Heart right ventricle (tissue), 16 donors: ENCODE measurements at places on chromosomes 1 and 21.
A peak's percentile ranks its signal among the peaks of the same experiment; 100 is the strongest.

DNA sequence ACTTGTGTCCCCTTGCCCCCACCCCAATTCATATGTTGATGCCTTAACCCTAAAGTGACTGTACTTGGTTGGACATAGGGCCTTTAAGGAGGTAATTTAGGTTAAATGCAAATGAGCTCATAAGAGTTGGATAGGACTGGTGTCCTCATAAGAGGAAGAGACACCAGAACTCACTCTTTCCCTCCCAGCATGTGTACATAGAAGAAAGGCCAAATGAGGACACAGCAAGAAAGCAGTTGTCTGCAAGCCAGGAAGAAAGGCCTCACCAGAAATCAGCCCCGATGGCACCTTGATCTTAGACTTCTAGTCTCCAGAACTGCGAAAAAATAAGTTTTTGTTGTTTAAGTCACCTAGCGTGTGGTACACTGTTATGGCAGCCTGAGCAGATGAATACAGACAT lies 45.5 kb downstream of the RAB3GAP2 start:
- no peak for DNase-seq

GRCh38 chr1:16172964-16173446 lies 17.1 kb upstream of the EPHA2 start:
- no peak for DNase-seq

DNA sequence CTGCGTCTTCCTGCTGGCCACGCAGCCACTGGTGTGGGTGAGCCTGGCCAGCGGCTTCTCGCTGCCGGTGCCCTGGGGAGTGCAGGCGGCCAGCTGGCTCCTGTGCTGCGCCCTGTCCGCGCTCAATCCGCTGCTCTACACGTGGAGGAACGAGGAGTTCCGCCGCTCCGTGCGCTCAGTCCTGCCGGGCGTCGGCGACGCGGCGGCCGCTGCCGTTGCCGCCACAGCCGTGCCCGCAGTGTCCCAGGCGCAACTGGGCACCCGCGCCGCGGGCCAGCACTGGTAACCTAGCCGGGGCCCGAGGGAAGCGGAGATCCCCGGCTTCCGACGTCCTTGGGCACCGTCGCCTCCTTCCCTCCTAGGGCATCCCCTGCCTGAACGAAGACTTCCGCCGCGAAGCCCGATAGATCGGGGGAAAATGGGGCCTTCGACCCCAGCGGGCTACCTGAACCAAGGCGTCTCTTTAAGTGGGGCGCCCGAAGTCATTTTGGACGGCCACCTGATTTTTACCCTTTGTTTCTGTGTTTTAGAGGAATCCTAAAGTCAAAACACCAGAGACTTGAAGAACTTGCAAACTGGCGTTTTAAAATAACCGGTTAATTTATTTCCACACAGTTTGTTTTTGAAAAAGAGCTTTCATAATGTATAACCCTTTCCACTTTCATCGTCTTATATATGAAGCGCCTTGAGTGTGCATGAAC lies 2.0 kb downstream of the GPR88 start:
- no peak for DNase-seq

GRCh38 chr1:106962591-106962990 lies 93.9 kb upstream of the PRMT6 start:
- DNase-seq, result no peak

- DNase-seq, result no peak
Observed at GRCh38 chr1:244896550-244896949, 32.2 kb upstream of the HNRNPU start.

DNA sequence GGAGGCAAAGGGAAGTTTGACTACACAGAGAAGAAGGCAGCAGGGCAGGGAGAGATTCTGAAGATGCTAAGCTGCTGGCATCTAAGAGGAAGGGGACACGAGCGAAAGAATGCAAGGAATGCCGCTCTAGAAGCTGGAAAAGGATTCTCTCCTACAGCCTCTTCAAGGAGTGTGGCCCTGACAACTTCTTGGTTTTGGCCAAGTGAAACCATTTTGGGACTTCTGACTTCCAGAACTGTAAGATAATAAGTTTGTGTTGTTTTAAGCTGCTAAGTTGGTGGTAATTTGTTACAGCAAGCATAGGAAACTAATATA lies 28.5 kb downstream of the MGST3 start:
- no peak for DNase-seq

- no peak for DNase-seq
Observed at GRCh38 chr1:199399996-199400724, 627.4 kb upstream of the NR5A2 start.

- no peak for DNase-seq
Observed at GRCh38 chr1:96388421-96389310, 332.9 kb upstream of the PTBP2 start.

GRCh38 chr1:154951901-154952657 lies 3.8 kb downstream of the PBXIP1 start:
- no peak for DNase-seq

DNA sequence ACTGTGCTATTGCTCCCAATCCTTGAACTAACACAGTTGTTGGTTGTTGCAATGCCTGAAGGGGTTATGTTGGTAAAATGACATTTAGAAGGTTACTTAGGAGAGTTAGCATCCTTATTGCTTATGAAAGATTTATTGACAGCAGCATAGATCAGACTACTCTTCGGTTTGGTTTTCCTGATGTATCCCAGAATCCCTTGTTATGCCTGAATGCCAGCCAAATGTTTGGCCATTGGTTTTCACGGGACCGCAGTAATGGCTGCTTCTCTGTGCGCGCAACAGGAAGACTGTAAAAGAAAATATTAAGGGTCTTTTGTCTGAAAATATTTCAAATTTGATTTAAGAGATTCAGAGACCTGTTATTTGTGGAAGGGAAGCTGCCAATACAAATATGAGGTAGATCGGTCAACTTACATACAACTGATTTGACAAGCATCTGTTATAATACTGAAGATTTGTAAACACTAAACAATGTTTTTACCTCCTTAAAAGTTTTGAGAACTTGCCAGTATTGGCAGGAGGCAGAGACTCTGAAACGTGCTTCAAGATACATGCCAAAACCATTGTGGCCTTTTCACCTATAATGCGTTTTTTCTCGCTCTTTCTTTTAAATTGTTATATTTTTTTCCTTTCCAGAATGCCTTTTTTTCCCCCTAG lies 8.3 kb downstream of the NFIA start:
- no peak for DNase-seq

DNA sequence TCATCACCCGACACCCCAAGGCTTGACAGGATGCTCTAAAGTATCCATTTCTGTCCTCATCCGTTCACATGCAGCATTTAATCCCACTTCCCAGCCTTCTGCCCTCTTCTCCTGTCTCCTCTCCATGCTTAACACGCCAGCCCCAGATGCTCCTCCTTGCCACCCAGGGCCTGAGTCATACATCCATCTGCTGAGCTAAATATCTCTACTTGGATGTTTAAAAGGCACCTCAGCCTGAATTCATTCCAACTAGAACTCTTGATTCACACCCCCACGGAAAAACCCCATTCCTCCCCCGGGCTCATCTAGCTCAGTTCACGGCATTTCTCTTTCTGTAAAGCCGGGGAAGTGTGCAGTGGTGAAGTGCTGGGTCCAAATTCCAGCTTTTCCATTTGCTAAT lies 27.7 kb downstream of the TEX35 start:
- DNase-seq, result no peak

DNA sequence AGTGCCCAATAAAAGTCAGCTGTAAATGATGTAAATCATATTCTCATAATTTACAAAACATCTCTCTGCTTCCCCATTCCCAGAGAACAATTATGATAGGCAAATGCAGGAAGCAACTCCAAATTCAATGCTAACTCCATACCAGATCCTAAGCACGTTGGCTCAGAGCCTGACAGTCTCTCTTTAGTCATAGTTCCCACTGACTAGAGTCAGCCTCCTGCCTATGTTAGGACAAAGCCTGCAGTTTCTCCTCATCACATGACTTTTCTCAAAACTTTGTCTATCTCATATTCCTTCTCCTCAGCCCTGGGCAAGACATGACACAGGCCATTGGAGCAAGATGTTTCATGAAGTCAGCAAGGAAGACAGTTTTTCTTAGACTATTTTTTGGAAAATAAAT lies 101.5 kb upstream of the COL24A1 start:
- no peak for DNase-seq

DNA sequence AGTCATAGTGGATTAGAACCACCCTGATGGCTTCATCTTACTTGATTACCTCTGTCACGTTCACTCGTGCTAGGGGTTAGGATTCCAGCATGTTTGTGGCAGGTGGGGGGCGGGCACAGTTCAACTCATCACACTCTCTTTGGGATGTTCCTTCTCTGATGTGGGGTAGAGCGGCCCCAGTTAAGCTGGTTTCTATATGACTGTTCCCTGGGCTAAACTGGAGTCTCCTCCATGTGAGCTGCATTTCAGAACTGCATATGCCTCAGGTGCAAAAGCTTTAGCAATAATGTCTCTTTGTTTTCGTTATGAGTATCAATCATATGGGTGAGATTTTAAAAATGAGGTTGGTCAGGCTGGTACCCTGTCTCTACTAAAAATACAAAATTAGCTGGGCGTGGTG lies 393.2 kb downstream of the RPS6KC1 start:
- no peak for DNase-seq

- DNase-seq, result no peak
Observed at GRCh38 chr1:156394835-156395461, 25.9 kb downstream of the RHBG start.

DNA sequence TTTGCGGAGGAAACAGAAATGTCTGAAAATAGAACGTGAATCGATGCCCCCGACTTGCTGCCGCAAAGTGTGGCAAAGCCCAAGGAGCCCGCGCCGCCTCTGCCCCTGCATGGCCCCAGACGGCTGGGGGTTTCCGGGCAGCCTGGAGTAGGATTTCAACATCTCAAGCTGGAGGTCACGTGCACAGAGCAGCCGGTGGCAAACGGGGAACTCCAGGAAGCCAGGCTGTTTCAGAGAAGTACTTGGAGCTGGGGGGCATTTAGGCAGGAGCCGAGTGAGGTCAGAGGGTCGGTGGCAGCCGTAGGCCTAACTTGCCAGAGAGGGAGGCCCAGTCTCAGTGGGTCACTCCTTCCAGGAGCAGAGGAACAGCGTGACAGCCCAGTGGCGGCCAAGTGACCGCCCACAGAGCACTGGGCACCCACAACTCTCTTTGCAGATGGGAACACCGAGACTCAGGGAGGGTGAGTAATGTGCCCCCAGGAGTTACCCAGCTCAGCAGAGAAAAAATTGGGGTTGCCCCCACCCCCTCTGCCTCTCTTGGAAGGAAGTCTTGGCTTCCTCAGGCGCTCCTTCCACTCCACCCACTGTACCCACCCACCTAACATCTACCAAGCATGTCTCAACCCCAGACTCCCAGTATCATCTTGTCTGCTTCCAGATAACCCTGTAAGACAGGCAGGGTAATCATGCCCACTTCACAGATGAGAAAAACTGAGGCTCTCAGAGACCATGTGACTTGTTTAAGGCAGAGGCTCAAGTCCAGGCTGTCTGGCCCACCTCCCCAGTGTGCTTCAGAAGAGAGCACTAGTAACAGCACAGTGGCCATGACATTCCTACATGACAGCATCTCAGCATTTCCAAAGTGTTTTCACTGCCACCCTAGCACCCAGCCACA lies 179.4 kb downstream of the HIVEP3 start:
- DNase-seq, result peak; percentile 69

DNA sequence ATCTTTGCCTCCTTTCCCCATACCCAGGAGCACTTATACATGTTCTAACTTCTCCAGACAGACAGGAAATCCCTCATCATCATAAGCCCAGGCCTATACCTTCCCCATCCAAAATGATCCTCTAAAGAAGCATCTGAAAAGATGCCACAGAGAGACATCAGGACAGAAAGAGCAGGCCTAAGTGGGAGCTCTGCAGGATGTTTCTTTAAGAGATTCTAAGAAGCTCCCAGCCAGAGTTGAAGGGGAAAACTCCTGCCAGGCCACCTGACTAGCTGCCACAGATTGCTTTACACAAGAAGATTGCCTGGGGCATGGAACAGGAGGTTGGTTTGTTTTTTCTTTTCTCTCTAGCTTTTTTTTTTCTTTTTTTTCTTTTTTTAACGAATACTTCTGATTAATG lies 275.8 kb downstream of the VAV3 start:
- DNase-seq, result no peak

DNA sequence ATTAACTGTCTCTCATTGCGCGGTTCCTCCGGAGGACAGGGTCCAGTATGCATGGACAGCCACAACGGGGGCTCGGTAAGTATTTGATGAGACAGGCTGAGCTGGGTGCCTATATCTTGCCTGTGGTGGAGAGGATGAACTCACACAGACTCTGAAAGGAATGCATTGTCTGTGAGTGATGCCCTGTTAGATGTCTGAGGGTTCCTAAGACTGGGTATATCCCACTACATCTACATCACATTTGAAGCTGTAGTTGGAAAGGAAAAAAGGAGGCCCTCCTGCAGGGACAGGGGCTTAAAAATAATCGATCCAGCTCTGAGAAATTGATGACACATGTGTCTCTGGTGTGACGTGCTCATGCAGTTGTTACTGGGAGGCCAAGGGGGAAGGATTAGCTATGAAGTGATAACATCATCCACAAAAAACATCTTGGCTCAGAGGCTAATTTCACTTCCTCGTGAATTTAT lies 1.9 kb downstream of the ADARB1 start:
- DNase-seq, result no peak

- DNase-seq, result no peak
Observed at GRCh38 chr1:233844692-233845091, 59.8 kb upstream of the SLC35F3 start.

DNA sequence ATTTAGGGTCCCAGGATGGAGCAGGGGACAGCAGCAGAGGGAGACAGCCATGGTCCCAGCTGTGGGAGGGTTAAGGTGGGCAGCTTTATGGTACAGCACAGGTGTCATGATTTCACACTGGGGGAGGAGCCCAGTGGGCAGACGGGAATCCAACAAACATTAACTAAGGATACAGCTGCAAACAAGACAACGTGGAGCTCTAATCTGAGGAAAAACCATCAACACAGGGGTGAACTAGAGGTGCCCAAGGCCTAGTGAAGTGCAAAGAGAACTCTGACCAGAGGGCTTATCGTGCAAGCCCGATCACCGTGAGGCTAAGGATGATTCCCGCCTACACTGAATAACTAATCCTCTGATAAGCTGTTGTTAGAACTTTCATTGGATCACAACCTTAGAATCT lies 18.7 kb downstream of the ECE1 start:
- DNase-seq, result no peak

DNA sequence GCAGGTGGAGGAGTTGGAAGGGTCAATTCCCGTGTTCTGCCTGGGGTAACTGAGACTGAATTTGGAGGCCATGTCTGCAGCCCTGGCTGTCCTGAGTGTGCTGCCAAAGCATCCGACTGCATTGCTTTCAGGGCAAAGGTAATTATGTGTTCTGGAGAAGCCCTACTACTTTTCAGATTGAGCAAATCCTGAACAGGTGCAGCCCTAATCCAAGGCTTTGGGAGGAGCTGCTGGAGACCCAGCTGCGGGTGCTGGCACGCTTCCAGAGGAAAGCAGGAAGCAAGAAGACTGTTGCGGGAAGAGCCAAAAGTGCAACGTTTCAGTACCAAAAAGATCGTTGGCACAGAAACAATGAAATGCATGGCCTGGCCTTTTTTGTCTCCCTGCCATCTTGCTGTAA lies 73.7 kb upstream of the NRIP1 start:
- no peak for DNase-seq

GRCh38 chr1:203187304-203187685 lies 791 bp upstream of the CHI3L1 start:
- DNase-seq, result no peak
